ENCODE measurements at places on chromosomes 11 and 22.

- DNase-seq, result no peak
Observed at GRCh38 chr11:58726737-58727414, 4.9 kb downstream of the GLYAT start.

DNA sequence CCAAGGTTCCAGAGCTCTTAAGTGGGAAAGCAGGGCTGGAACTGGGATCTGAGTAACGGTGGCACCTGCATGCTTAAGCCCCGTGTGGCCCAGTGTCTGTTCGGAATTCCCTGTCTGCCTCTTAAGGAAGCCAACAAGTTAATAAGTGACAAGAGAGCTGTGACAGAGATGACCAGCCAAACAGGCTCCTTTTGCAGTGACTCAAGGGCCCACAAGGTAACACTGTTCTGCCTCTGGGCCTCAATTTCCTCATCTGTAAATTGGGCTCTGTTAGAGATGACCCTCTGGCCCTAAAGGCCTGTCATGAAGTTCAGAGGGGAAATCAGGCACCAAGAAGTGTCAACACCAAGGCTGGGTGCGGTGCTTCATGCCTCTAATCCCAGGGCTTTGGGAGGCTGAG lies 18.6 kb downstream of the USH1C start:
- no peak for DNase-seq

DNA sequence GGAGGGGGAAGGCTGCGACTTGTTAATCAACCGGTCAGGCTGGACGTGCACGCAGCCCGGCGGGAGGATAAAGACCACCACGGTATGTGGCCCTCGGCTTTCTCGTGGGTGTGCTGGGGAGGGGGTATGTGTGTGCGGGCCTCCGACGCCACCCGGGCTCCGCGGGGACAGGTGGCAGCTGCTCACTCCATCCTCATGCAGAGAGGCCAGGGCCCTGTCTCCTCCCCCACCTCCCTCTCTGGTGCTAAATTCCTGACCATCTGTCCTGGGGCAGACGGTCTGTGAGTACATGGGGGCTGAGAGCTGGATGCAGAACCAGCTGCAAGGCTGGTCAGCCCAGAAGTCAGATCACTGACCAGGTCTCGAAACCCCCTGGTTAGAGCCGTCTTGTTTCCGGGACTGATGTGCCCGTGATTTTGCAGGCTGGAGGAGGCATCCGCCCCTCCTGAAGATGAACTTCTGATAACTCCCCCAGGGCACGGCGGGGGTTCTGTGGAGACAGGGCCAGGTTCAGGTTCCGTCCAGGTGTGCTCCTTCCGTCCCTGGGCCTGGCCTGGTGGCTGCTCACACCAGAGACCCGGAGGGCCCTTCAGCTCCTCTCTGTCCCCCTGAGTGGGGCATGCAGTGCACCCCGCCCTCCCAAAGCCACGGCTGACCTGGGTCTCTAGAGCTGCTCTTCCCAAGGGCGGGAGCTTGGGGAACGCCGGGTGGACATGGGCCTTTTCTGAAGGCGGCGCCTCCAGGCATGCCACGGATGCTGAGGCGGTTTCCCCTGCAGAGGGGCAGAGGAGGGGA lies 1119.7 kb downstream of the BRD1 start:
- DNase-seq, result no peak

GRCh38 chr22:34330432-34330831 lies 410.2 kb upstream of the LARGE1 start:
- no peak for DNase-seq

GRCh38 chr11:14059491-14059890 lies 97.0 kb downstream of the SPON1 start:
- no peak for DNase-seq

- DNase-seq, result no peak
Observed at GRCh38 chr11:120543521-120544215, 32.1 kb downstream of the GRIK4 start.

DNA sequence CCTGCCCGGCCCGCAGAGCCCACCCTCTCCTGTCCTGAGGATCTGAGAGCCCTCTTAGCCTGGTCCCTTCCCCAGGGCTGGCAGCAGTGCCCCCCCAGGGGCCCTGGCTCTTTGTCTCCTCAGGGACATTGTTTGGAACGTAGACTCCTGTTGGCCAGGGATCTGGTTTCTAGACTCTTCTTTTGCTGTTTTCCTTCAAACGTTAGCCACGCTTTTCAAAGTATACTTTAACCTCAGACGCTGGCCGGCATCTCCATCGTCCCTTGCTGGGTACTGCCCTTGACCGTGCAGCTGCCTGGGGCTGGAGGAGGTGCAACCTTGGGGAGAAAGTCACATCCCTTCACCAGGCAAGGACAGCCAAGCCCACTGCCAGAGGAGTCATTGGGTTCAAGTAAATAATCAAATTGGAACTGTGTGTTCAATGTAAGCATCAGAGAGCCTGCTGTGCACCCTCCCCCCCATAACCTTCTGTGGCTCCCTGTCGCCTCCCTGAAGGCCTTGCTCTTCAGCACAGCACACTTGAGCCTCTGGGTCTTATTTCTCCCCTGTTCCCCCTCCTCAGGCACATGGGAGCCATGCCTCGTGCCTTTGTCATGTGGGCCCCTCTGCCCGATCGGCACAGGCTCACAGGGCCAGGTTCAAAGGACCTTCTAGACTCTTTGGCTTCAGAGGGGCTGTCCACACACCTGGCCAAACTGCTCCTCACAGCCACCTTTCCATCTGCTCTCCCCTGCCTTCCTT lies 21.8 kb upstream of the WNT7B start:
- no peak for DNase-seq

DNA sequence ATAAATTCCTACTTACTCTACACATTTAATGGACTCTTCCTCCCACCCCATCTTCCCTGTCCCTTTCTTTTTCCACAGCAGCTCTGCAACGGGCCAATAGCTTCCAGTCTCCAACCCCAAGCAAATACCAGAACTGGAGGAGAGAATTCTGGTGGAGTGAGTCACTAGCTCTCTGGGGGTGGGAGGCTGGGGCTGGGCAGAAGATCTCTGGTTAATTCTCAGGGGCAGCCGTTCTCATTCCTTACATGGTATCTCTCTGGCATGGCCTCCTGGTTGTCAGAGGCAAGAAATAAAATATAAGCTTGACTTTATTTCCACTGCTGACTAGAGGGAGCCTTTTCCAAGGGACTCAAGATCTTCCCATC lies 90.4 kb upstream of the PARVA start:
- DNase-seq, result no peak

DNA sequence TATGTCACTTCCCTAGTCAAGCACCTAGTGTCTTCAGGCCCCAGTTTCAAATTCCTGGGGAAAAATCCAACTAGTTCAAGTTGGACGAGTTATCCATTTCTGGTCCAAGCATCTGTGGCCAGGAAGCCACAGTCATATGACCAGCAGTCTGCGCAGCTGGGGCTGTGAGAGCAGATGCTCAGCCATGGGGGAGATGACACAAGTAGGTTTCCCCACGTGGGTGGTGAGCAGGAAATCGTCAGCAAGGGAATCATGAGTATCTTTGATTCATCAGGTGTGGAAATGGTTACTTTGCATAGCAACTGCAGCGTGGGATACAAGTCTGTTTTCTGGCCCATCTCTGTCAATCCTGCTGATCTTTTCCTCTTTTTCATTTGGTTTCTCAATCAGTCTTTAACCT lies 185.3 kb downstream of the C11orf91 start:
- DNase-seq, result no peak

GRCh38 chr11:133993921-133994320 lies 37.2 kb upstream of the IGSF9B start:
- no peak for DNase-seq

DNA sequence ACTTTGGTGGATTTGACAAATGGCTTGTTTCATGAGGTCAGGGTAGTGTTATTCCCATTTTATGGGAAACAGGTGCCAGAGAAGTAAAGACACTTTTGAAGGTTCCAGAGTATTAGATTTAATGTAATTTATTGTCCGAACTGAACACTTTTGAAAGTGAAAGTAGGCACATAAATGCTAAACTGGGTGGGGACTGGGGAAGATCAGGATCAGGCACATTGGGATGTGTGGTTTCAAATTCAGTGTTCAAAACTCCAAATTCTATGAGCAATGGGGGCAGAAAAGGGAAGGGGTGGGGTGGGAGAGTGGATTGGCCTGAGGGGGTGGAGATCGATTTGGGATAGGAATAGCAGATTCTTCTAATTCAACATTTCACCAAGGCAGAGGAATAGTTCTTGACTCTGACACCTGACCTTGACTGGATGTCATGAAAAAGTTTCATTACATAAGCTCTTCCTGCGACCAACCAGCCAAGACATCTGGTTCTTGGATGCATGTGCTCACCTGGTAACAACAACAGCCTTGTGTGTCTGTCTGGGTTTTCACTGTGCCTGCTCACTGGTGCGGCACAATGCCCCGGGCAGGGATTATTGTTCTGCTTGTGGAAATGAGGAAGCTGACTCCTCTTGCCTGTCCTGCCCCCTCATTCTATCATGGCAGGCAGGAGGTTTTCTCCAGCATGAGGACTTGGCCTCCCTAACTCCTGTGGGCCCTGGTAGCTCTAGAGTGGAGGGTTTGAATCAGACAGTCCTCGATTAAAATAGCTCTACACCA lies 10.8 kb downstream of the PPFIBP2 start:
- no peak for DNase-seq

DNA sequence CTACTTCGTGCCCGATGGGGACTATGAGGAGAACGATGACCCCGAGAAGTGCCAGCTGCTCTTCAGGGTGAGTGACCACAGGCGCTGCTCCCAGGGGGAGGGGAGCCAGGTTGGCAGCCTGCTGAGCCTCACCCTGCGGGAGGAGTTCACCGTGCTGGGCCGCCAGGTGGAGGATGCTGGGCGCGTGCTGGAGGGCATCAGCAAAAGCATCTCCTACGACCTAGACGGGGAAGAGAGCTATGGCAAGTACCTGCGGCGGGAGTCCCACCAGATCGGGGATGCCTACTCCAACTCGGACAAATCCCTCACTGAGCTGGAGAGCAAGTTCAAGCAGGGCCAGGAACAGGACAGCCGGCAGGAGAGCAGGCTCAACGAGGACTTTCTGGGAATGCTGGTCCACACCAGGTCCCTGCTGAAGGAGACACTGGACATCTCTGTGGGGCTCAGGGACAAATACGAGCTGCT lies 751 bp downstream of the FIBIN start:
- DNase-seq, result no peak

DNA sequence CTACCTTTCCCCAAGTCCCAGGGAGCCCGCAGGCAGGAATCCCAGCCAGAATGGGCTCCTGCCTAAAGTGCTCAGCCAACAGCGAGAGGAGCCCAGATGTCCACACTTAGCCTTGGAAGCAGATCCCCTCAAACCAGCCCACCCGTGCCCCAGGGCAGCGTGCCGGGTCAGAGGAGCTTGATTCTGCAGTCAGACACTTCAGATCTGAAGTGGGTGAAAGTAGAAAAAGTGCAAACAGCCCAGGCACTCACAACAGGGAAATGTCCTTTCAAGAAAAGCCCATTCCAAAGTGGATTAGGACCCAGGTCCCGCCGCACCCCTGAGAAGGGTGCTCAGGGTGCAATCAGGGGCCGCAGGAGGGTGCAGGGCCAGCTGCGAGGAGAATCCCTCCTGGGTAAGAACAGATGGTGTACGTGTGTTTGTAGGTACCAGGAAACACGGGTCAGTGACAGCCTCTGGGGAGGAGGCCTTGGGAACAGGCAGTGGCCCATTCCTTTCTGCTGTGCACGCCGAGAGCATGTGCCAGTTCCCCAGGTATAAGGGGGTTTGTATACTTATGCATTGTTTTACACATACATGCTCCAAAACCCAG lies 17.7 kb downstream of the ELFN2 start:
- no peak for DNase-seq

- no peak for DNase-seq
Observed at GRCh38 chr11:1470681-1471611, 15.6 kb downstream of the MOB2 start.

Data from GM12878 (cell line).